ENCODE measurements at places on chromosomes 7 and 10. TPM values are rescaled to one million over a fixed set of nuclear protein-coding genes. Genes with fewer than 3 reads are reported as not detected.
A peak's percentile ranks its signal among the peaks of the same experiment; 100 is the strongest.

GRCh38 chr7:156156734-156157408 lies 344.6 kb upstream of the SHH start:
- peak; percentile 77 for DNase-seq
- no peak overlapping the region for H3K27ac ChIP-seq
- no peaks in the 10 kb centered on the region for H3K36me3 ChIP-seq
- no peaks in the 10 kb centered on the region for H3K4me1 ChIP-seq

HUS1 gene
- 36.0 TPM for total RNA-seq

GRCh38 chr10:114375047-114375446 lies 29.3 kb downstream of the AFAP1L2 start:
- no peaks in the 10 kb centered on the region for H3K4me1 ChIP-seq
- H3K27ac ChIP-seq: no peak overlapping the region
- H3K4me3 ChIP-seq: no peak overlapping the region
- H3K27me3 ChIP-seq: peaks cover 2% of the 10 kb centered on the region

NEUROG3 gene
- total RNA-seq: not detected

VENTX gene
- 1.3 TPM for total RNA-seq

GRCh38 chr7:33813331-33813730 lies 92.0 kb upstream of the BMPER start:
- no peak overlapping the region for H3K27ac ChIP-seq
- H3K27me3 ChIP-seq: no peaks in the 10 kb centered on the region
- H3K36me3 ChIP-seq: no peaks in the 10 kb centered on the region

- no peak overlapping the region for H3K27ac ChIP-seq
- peak; percentile 41 for DNase-seq
- H3K36me3 ChIP-seq: peaks cover 4% of the 10 kb centered on the region
- no peaks in the 10 kb centered on the region for H3K27me3 ChIP-seq
These were observed 21.9 kb downstream of the PCBD1 start for GRCh38 chr10:70866424-70866823.

All from adrenal gland (tissue), 19 donors.